Trophoblast cell (in vitro differentiated cells and primary cell): ENCODE measurements at places on chromosomes 3 and 15.

GRCh38 chr15:51801391-51801835, 28.0 kb upstream of the TMOD3 start:
- DNase-seq, result peak; percentile 71

DNA sequence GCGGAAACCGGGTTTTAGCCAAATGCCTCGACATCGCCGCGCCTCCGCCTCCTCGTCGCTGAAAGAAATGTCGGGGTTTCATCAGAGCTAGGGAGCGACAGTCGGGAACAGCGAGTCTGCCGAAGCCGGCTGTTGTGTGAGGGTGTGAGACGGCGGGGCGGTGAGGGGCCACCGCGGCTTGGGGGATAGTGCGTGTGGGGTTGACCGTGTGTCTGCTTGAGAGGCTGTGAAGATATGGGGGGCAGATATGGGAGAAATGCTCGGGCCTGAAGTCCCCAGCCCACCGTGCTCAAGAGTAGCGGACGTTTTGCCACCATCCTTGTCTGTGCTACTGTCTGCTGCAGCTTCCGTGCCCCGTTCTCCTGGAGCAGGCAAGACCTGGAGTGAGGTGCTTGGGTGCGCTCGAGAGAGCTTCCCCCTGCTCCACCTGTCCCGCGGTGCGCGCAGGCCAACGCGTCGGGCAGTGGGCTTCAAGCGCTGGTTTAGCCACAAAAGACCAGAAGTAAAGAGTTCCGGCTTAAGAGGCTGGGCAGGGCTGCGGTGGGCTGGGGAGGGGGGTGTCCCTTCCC, 716 bp upstream of the ISLR2 start:
- DNase-seq, result no peak

DNA sequence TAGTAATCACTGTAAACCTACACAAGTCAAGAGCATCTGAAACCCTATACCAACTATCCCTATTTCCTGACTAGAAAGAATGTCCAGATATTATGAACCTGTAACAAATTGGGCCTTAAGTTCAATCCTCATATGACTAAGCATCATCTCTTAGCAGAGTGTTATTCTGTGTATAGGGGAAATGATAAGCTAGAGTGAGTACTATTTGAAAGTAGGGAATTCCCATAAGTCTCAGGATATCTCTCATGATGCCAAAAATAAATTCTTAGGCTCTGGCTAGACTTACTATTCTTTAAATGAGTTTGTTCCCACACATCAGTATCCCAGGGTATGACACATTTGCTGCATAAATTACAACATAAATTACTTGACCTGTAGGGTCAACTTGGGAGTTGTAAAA, 15.3 kb downstream of the MRPL47 start:
- DNase-seq, result no peak

DNA sequence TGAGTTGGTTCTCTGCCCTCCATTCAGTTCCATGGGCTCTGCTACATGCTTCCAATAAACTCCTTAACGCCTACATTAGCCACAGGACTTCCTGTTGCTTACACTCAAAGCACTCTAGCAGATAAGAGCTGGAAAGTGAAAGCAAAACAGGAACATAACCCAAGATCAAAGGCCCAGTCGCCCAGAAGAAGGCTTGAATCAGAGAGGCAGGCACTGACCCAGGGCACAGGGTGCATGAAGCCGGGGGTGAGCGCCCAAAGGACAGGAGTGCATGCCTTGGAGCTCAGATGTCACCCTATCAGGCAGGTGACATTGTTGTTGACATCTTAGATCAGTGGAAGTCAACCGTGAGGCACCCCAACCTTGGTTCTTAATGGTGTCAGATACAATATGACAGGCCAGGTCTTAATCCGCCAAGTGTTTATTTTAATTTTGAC, 235.1 kb downstream of the UACA start:
- peak; percentile 18 for DNase-seq

- no peak for DNase-seq
Measured at GRCh38 chr3:64687781-64688604, at the start of gene ADAMTS9. Gene ADAMTS9 (minus strand): TSS chr3:64688000. CDS start chr3:64687657, 343 bp downstream.

DNA sequence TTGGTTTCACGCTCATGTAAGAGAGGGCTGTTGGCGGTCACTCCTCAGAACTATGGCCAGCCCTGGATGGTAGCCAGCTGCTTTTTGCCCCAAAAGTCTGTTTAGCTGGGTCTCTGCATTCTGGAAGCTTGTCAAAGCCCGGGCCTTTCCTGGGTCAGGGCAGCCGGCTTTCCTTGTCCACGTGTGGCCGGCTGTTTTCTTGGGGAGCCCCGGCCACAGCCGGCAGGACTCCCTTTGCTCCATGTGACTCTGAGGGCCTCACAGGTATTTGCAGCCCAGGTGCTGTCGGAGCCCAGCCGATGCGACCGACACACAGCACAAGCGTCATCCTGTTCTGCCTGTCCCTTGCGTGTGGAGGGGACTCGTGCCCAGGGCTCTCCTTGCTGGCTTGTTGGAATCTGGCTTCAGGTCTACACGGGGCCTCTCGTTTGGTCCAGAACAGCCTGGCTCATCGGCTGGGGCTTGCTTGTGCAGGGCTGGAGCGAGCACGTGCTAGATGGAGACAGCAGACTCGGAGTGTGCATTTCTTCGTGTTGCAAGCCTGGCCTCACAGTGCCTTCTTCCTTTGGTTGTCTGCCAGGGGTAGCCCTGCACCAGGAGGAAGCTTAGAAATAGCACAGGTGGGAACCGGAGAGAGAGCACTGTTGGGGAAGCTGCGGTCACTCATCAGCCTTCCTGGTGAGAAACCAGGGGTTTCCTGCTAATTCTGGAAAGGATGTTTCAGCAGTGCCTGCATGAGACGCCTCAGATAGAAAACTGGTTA, 51.5 kb downstream of the PGPEP1L start:
- no peak for DNase-seq

GRCh38 chr3:140403608-140404007, 274.3 kb upstream of the TRIM42 start:
- no peak for DNase-seq

DNA sequence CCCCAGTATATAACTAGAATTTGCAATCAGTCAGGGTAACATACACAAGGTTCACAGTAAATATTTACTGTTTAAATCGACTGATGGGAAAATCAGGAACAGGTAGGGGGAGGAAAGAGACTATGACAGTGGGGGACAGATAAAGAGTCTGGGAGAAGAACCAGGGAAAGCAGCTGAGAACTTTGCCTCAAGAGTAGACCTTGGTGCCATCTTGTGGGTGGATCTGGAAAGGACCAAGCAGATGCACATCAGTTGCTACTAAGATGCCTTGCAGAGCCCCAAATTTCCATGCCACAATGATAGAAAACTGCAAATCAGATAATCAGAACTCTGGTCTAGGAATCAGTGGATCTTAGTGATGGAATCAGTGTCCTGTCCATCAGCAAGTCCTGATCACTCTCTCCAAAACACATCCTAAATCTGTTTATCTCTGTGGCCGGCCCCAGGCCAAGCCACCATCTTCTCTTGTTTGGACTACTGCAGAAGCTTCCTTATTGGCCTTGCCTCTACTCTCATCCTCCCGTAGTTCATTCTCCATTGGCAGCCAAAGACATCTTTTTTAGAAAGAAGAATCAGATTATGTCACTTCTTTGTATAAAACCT, 62.7 kb downstream of the PDE8A start:
- DNase-seq, result peak; percentile 22

GRCh38 chr3:23685541-23686258, 120.1 kb upstream of the UBE2E1 start:
- peak; percentile 76 for DNase-seq

DNA sequence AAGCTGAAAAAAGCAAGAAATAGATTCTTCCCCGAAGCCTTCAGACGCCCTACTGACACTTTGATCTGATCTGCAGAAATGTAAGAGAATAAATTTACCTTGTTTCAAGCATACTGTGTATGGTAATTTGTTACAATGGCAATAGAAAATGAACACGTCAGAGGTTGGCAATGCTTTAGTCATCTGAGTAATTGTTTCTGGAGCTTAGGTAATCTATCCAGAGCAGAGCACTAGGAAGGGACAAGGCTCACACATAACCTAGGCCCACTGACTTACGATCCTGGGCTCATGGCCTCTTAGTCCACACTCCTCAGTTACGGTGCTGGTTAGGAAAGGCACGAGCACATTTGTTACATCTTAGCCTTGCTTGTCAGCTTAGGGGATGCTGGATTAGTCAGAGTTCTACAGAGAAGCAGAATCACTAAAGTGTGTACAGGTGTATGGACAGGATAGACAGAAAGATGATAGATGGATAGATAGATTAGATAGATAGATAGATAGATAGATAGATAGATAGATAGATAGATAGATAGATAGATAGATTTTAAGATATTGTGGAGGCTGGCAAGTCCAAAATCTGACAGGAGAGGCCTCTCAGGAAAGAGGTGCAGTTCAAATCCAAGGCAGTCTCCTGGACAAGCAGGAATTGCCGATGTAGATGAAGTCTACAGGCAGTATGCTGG, 46.8 kb upstream of the TBC1D23 start:
- no peak for DNase-seq
